ENCODE measurements at places on chromosomes 2 and 18.

DNA sequence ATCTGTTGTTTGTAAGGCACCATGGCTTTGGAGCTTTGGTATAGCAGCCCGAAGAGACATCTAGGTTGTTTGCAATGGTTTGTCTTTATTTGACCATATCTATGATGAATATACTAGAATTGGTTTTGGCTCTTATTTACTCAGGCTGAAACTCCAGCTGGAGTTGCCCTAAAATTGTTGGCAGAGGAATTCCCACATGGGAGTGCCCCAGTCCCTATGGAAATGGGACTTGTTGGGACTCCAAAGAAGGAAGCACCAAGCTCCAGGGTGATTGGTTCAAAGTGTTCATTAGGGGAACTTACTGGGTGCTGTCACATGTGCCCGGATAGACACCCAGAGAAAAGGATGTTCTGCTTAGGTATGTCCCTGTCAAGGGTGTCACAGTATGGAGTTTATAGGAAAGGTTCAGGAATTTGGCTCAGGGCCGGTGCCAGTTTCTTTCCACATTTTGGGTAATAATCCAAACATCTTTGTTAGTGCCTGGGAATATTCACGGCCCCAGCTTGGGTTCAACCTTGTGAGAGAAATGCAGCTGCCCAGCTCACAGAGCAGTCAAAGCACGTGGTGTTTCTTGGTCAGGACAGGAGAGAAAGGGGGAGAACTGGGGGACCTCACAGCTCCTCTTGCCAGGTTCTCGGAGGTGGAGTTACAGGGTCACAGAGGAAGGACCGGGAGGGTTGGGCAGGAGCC is 123.5 kb upstream of the ZSWIM2 start:
- DNase-seq = no peak

DNA sequence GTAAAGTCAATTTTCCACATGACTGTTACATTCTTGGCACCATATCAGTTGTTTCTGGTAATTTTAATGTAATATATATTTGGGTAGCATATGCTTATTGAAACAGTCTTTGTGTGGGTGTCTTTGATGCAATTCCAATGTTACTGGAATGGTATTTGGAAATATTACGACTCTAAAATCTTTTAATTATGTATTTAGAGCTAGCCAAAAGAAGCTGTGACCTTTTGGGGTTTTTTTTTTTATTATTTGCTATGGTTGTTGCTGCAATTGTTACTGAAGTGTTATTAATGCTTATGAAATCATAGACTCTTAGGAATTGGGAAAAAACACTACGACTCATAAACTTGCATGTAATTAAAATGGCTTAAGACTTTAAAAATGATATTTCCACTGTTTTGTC is 95.9 kb downstream of the AOX1 start:
- no peak for DNase-seq

DNA sequence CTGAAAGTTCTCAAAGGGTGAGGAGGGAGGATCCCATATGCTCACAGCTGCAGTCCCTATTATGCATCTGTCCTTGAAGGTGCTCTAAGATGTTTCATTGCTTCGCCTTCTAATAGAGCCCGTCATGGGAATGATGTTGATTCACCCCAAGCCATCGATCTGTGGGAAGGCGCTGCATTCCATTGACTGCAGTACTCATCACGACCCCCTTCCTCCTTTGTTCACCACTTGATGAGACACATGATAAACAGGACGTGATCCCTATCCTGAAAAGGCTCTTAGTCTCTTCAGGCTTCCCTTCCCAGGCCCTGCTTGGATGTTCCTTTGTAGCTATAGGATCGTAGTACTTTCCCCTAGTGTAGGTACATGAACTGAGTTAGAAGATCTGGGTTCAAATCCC is 181.8 kb downstream of the AGPS start:
- no peak for DNase-seq

DNA sequence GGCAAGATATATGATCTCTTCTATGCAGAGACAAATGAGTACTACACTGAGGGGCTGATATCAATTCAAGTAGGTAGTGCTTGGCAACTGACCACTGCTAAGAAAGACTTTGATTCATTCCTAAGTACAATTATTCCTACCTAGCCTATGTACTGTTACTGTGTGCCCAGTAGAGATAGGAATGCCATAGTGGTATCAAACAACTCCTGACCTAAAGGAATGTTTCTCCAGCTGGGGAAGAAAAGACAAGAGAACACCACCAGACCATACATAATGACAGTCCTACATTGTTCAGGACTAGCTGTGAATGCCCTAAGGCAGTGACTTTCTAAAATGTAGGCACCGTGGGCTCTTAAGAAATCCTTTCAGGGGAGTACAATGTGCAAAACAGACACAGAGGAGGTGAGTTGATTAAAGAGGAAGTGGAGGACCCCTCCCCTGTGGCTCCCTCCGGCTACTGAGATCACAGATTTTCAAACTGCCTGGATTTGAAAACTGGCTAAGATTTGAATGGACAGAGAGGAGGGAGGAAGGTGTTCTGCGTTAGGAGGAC is 89.1 kb downstream of the ANTXR1 start:
- no peak for DNase-seq

- DNase-seq = no peak
Measured at GRCh38 chr18:21454725-21455124, 145.8 kb downstream of the ESCO1 start.

- no peak for DNase-seq
Measured at GRCh38 chr2:63192889-63193774, 142.5 kb downstream of the OTX1 start.

DNA sequence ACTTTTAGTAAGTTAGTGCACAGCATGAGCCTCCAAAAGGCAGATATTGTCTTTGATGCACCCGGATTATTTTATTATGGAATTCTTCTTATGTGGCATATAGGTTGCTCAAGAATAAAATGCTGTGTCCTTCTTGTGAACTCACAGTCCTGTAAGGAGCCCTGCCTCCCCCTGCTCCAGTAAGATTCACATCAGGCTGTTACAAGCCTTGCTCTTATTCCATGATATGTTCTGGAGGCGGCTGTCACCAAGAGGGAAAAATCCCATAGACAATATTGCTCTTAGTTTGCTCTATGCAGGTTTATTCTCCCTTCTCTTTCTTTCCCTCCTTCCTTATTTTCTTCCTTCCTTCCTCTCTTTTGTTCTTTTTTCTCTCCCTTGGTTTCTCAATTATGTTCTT is 182.3 kb downstream of the MYT1L start:
- no peak for DNase-seq

DNA sequence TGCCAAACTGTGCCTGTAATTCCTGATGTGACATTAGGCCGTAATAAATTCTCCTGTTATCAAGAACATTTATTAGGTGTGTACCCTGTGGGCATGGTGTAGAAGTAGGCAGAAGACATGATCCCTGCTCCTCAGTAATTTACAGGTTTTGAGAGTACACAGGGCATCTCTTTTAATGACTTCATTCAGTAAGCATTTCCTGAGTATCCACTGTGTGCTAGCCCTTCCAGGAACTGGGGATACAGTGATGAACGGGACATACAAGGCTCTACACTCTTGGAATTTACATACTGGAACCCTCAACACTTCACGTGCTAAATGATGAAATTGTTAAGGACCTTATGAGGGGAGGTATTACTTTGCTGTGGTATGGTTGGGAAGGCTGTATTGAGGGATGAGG is 30.2 kb downstream of the DIS3L2 start:
- DNase-seq = no peak

DNA sequence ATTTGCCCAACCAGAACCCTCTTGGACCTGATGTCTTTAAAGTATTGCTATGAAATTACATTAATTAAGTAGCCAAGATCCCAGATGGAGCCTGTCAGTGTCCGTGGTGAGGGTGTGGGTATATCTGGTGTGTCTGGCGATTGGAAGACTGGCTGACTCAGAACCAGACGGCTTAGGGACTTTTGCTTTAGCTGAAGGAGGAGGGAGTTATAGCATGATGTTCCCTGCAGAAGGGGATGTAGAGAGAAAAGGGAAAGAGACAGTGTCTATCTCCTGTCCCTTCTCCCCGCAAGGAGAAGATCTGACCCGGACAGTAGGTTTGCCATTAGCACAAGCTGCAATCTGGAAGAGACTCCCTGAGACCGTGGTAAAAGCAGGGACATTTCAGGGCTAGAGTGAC is 60.6 kb downstream of the POU3F3 start:
- DNase-seq = no peak

DNA sequence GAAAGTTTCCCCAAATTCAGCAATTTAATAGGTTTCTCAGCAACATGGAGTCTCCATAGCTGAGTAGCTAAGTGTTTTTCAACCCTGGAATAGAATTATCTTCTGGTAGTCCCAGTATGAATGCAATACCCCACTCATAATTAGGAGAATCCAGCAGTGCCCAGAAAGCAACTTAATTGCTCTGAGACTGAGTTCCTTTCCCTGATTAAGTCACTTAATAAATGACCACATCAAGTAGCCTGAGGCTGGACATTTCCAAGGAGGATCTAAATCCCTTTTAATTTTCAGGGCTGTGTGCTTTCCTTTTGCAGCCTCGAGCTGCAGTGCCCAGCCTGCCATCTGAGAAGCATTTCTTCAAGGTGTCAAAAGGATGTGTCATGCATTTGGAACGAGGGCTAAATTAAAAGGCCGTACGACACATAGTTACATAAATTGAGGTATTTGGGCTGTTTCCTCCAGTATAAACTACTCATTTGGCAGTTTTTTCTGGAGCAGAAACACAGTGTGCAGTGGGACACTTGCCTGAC is 17.7 kb upstream of the SIX2 start:
- no peak for DNase-seq

DNA sequence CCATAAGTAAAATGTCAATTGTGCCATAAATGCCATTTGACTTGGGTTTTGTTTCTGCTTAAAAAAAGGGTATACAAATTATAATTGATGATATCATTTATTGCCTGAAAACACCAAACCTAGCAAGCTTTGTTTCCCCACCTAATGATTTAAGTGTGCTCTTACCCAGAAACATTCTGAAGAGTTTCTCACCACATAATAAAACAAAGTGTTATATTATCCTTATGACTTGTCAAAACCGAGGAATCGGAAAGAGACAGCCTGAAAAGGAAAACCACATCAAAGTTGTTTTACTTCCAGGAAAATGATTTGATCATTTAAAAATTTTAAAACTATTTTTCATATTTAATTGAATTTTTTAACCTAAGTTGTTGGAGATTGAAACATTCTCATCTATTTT is 170.5 kb upstream of the SLC39A10 start:
- peak; percentile 73 for DNase-seq

DNA sequence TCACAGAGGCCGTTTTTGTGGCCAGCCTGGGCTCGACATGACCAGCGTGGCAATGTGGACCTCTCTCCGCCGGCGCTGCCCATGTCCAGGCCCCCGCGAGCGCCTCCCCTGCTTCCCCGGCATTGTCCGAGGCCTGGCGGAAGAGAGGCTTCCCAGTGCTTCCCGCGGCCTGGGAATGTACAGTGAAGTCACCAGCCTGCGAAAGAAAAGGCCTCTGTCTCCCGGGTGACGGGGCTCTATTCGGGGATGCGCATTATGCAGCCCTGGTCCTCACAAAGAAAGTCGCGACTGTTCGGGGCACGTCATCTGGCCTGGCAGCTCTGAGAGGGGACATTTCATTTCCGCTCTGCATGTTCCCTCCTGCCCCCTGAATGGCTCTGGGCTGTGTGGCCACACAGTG is 109.2 kb upstream of the AGAP1 start:
- no peak for DNase-seq

Data from GF-D8 (cell line).